ENCODE measurements at places on chromosomes 6 and 20.

DNA sequence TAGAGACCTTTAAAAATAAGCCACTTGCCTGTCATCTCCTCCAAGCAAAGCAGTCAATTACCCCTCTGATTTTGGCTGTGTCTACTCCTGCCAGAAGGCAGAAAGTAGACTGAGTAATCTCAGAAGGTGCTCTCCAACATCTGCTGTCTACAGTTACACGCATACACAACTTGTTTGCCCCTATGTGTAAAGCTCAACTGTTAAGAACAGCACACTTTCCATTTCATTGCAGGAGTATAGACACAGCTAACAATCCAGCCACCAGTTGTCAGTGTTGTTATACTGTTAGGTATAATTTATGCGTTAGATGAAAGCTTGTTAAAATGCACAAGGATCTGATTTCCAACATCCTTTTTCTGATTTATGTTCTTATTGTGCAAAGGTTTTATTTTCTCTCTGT is 88.2 kb downstream of the SAMD3 start:
- no peak overlapping the region for H3K4me3 ChIP-seq
- H3K27ac ChIP-seq = no peak overlapping the region
- no peaks in the 10 kb centered on the region for H3K36me3 ChIP-seq
- H3K4me1 ChIP-seq = peaks cover 7% of the 10 kb centered on the region
- no peaks in the 10 kb centered on the region for H3K27me3 ChIP-seq

DNA sequence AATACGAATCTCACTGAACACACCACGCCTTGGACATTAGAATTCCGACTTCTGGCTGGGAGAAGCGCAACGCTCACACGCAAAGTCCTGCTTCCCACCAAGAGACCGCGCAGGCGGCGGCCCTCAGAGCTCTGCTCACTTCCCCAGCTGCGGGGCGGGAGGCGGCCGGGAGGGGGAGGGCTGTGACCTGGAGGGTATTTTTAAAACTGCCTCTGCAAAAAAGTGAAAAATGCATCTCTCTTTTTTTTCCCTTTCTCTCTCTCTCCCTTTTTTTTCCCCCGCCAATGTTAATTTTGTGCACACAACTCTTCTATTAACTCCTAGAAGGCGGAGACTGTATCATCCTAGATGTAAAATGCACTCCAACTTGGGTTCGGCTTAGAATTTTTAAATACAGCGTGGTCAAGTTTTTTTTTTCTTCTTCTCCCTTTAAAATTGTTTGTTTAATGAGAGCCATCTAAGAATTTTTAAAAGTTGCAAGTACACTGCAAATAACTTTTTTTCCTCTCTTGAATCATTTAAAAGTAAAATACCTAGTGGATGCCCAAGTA is 66.4 kb downstream of the STX11 start:
- H3K36me3 ChIP-seq = no peaks in the 10 kb centered on the region
- no peak overlapping the region for H3K27ac ChIP-seq
- DNase-seq = no peak
- peak overlapping the region; percentile 58 for H3K4me3 ChIP-seq
- peaks cover 6% of the 10 kb centered on the region for H3K4me1 ChIP-seq
- no peaks in the 10 kb centered on the region for H3K27me3 ChIP-seq

DNA sequence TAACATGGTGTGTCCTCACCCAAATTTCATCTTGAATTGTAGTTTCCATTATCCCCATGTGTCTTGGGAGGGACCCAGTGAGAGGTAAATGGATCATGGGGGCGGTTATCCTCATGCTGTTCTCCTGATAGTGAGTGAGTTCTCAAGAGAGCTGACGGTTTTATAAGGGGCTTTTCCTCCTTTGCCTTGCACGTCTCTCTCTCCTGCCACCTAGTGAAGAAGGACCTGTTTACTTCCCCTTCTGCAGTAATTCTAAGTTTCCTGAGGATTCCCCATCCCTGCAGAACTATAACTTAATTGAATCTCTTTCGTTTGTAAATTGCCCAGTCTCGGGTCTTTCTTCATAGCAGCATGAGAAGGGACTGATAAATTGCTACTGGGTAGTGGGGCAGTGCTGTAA is 789.3 kb downstream of the FRK start:
- DNase-seq = peak; percentile 39
- H3K27ac ChIP-seq = no peak overlapping the region
- H3K36me3 ChIP-seq = no peaks in the 10 kb centered on the region
- H3K4me3 ChIP-seq = no peak overlapping the region
- peaks cover 3% of the 10 kb centered on the region for H3K4me1 ChIP-seq
- H3K27me3 ChIP-seq = no peaks in the 10 kb centered on the region

- no peaks in the 10 kb centered on the region for H3K36me3 ChIP-seq
- no peaks in the 10 kb centered on the region for H3K4me1 ChIP-seq
- no peaks in the 10 kb centered on the region for H3K27me3 ChIP-seq
- no peak overlapping the region for H3K27ac ChIP-seq
- DNase-seq = no peak
These were observed 224.8 kb downstream of the GRM1 start for GRCh38 chr6:146253691-146254090.

DNA sequence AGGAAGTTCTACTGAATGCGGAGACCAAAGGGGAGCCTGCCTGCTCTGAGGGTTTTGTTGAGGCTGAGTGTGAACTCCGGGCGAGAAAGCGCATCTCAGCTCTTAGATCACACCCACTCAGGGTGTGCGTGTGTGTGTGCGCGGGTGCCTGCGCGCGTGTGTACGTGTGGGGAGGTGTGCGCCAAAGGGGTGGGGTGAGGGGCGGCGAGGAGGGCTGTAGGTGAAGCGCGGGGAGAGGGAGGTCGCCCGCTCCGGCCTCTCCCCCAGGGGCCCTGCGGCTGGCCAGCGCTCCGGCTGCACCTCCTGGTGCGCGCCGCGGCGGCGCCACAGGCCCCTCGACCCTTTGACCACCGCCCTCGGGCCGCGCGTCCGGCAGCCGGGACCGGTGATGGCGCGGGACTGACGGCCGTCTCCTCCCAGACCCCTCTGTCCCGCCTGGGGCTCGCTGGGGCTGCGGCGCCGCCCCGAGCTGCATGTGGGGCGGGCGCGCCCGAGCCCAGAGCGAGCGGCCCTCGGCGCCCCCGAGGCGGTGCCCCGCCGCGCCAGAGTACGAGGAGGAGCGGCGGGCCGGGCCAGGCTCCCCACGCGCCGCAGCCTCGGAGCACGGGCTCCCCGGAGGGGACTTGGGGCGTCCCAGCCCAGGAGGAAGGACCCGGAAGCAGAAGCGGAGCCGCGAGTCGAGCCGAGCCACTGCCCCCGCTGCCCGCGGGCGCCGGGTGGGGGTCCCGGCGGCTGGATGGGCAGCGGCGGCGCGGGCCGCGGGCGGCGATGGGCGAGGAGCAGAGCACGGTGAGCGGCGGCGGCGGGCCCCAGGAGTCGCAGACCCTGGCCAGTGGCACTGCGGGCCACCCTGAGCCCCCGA is at the start of gene RNF217:
RNF217 (plus strand) TSS at position 661 of the 862 bp plus-strand sequence; CDS start at position 769, 108 bp downstream.
- H3K4me1 ChIP-seq = peaks cover 14% of the 10 kb centered on the region
- peak within 1 kb of the TSS; percentile 96 for H3K4me3 ChIP-seq
- H3K27me3 ChIP-seq = no peaks in the 10 kb centered on the region
- no peaks in the 10 kb centered on the region for H3K36me3 ChIP-seq
- H3K27ac ChIP-seq = no peak within 1 kb of the TSS

DNA sequence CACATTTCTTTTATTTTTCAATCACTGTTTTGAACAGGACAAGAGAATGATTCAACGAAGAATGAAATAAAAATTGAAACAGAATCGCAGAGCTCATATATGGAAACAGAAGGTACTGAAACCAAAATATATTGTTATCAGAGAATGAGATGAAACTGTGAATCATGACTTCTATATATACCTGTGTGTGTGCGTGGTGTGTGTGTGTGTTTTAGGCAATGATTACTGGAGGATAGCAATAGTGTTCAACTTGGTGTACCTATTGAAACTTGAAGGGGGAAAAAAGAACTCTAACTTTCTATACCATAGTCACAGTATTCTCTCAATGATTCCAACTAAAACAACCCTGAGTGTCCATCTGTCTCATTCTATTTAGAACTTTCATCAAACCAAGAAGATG is 586.6 kb downstream of the KIF16B start:
- no peaks in the 10 kb centered on the region for H3K36me3 ChIP-seq
- no peaks in the 10 kb centered on the region for H3K27me3 ChIP-seq
- H3K4me1 ChIP-seq = no peaks in the 10 kb centered on the region
- no peak overlapping the region for H3K27ac ChIP-seq

GRCh38 chr20:46267108-46268105 is 40.9 kb downstream of the CDH22 start:
- DNase-seq = no peak
- H3K4me3 ChIP-seq = no peak overlapping the region
- no peak overlapping the region for H3K27ac ChIP-seq
- H3K36me3 ChIP-seq = no peaks in the 10 kb centered on the region

DNA sequence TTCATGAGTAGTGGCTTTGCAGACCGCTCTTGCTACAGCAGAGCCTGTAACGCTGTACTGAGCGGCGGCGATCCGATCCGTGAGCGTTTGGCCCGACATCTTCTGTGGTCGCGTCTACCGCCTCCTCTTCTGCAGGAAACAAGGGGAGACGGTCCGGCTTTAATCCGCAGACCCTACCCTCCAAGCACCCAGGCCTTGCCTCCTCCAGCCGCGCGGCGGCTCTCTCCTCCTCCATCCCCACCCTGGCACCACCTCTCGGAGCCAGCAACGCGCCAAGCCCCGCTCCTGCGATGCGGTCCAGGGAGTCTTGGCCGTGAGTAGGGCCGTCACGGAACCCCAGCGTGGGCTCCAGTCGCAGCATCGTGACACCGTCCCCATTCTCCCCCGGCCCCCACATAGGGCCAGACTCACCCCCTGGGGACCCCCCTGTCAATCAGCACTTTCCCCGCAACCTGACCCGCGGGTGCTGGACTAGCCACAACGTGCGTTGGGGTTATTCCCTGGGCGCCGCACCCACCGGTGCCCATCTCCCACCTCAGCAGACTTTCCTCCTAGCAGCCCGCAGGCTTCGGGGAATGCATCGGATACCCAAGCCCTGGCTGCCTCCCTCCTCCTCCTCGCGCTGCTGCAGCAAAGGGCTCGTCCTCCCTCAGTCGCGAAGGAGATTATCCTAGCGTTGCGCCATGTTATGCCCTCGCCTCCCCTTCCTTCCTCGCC is 914 bp downstream of the SNAP91 start:
- H3K36me3 ChIP-seq = no peaks in the 10 kb centered on the region
- H3K27me3 ChIP-seq = peaks cover 87% of the 10 kb centered on the region
- H3K4me3 ChIP-seq = peak overlapping the region; percentile 72
- H3K27ac ChIP-seq = no peak overlapping the region
- DNase-seq = peak; percentile 73

GRCh38 chr6:93394471-93394870 is 24.9 kb downstream of the EPHA7 start:
- H3K27me3 ChIP-seq = no peaks in the 10 kb centered on the region
- H3K4me3 ChIP-seq = no peak overlapping the region
- no peak overlapping the region for H3K27ac ChIP-seq
- no peaks in the 10 kb centered on the region for H3K4me1 ChIP-seq

- H3K4me3 ChIP-seq = no peak overlapping the region
- DNase-seq = no peak
- no peaks in the 10 kb centered on the region for H3K36me3 ChIP-seq
- no peak overlapping the region for H3K27ac ChIP-seq
- no peaks in the 10 kb centered on the region for H3K4me1 ChIP-seq
- H3K27me3 ChIP-seq = no peaks in the 10 kb centered on the region
These were observed 853.6 kb downstream of the C6orf118 start for GRCh38 chr6:164455835-164456234.

- peaks cover 16% of the 10 kb centered on the region for H3K4me1 ChIP-seq
- peaks cover 17% of the 10 kb centered on the region for H3K27me3 ChIP-seq
- no peak for DNase-seq
- no peaks in the 10 kb centered on the region for H3K36me3 ChIP-seq
- no peak overlapping the region for H3K4me3 ChIP-seq
These were observed 94.1 kb downstream of the TMEM242 start for GRCh38 chr6:157229132-157229618.

DNA sequence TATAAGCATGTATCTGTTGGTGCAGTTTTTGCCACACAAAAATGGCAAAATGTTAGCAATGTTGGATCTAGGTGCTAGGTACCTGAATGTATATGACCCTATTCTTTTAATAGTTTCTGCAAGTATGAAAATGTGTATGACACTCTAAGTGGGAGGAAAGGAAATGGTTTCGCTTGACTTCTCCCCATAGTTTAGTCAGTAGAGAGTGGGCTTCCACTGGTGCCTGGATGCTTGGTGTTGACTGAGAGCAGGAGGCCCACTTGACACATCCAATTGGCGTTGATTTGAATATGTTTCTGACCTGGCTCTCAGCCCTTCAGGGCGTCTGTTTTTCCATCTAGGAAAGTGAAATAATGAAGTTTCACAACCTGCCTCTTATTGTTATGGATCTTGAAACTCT is 41.8 kb upstream of the GABRR1 start:
- no peaks in the 10 kb centered on the region for H3K27me3 ChIP-seq
- H3K4me1 ChIP-seq = no peaks in the 10 kb centered on the region
- no peak overlapping the region for H3K4me3 ChIP-seq
- DNase-seq = no peak
- H3K36me3 ChIP-seq = no peaks in the 10 kb centered on the region

- H3K27ac ChIP-seq = no peak overlapping the region
- no peak for DNase-seq
- H3K4me1 ChIP-seq = no peaks in the 10 kb centered on the region
- no peaks in the 10 kb centered on the region for H3K36me3 ChIP-seq
- H3K4me3 ChIP-seq = no peak overlapping the region
These were observed 184.1 kb downstream of the MTFR2 start for GRCh38 chr6:136066005-136066404.

GRCh38 chr6:144379356-144379755 is 94.2 kb downstream of the UTRN start:
- no peak overlapping the region for H3K27ac ChIP-seq
- no peaks in the 10 kb centered on the region for H3K27me3 ChIP-seq
- no peaks in the 10 kb centered on the region for H3K4me1 ChIP-seq
- no peak overlapping the region for H3K4me3 ChIP-seq
- DNase-seq = no peak

DNA sequence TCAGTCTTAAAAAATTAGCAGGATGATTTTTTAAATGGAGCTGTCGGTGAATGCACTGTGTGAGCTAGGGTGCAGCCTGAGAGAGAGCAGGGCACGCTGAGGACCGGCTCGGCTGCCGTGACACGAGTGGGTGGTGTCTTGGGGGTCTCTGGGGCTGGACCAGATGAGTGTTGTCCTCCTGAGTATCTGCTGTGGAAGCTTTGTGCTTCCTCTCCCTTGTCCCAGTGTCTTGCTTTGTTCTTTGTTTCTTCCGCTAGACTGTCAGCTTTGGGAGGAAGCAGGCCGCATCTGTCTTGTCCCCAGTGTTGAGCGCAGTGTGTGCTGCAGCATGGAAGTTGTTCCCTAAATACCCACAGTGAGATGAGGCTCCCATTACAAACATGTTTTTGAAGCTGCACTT is 89.4 kb downstream of the RTN4IP1 start:
- peaks cover 8% of the 10 kb centered on the region for H3K4me1 ChIP-seq
- H3K27ac ChIP-seq = no peak overlapping the region
- no peak overlapping the region for H3K4me3 ChIP-seq

- H3K4me3 ChIP-seq = no peak overlapping the region
- no peak overlapping the region for H3K27ac ChIP-seq
- H3K4me1 ChIP-seq = peaks cover 12% of the 10 kb centered on the region
- DNase-seq = no peak
- H3K27me3 ChIP-seq = no peaks in the 10 kb centered on the region
- H3K36me3 ChIP-seq = no peaks in the 10 kb centered on the region
These were observed 166.9 kb downstream of the EDN1 start for GRCh38 chr6:12457094-12457493.

GRCh38 chr6:134230087-134230700 is 87.7 kb downstream of the SGK1 start:
- no peaks in the 10 kb centered on the region for H3K27me3 ChIP-seq
- H3K27ac ChIP-seq = no peak overlapping the region
- peak; percentile 8 for DNase-seq
- H3K4me1 ChIP-seq = no peaks in the 10 kb centered on the region
- no peak overlapping the region for H3K4me3 ChIP-seq
- no peaks in the 10 kb centered on the region for H3K36me3 ChIP-seq

GRCh38 chr20:51495291-51495690 is 47.2 kb downstream of the NFATC2 start:
- H3K4me3 ChIP-seq = no peak overlapping the region
- H3K4me1 ChIP-seq = peaks cover 8% of the 10 kb centered on the region
- DNase-seq = no peak
- H3K27me3 ChIP-seq = no peaks in the 10 kb centered on the region
- H3K27ac ChIP-seq = no peak overlapping the region
- no peaks in the 10 kb centered on the region for H3K36me3 ChIP-seq

Data from neural progenitor cell (in vitro differentiated cells).